ENCODE measurements at places on chromosomes 2 and 18. TPM values are rescaled to one million over a fixed set of nuclear protein-coding genes. Genes with fewer than 3 reads are reported as not detected.

DNA sequence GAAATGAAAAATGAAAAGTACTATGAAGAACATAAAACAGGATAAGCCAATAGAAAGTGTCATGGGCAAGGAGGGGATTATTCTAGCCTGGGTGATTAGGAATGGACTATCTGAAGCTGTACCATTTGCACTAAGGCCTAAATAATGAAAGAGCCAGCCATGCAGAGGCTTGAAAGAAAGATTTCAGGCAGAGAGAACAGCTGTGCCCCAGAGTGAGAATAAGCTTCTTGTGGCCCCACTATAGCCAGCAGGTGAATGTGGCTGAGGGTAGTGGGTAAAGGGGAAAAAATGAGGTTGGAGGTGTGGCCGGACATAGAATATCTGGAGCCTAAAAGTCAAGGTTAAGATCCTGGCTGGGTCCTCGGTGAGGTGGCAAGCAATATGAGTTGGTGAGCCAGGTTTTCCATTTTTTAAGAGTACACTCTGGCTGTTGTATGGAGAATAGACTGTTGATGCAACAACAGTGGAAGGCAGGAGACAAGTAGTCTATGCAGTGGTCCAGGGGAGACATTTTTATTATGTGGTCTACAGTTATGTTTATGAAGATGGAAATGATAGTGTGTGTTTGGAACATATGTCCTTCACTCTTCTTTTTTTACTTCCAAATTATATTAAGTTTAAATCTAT, 135.2 kb upstream of the SETBP1 start:
- no peak for DNase-seq

DNA sequence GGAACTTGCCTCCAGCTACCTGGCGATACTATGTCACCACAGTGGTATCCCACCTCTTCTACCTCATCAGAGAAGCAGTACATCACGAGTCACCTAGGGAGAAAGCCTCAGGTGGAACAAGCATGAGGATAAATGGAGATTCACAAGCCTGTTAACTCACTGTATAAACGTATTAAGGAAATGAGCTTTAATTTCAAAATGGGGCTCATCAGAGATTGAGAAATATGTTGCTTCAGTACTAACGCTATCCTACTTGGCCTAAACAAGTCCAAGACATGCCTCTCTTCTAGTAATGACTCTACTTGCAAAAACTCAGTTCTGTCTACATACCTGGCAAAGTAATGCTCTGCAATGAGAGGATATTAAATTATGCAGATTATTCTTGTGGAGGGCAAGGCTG, 4.3 kb downstream of the SLC39A6 start:
- DNase-seq: no peak

GRCh38 chr2:30998672-30999071, 139.6 kb downstream of the GALNT14 start:
- DNase-seq: no peak

- DNase-seq: no peak
These were observed 36.8 kb upstream of the LCLAT1 start for GRCh38 chr2:30410217-30410616.

- DNase-seq: no peak
These were observed 71.1 kb downstream of the MTA3 start for GRCh38 chr2:42639340-42640077.

SP140L gene
- total RNA-seq: 7.4 TPM

IL37 gene
- total RNA-seq: not detected

Measured in thyroid gland (tissue), 4 donors.